Activated naive CD4-positive, alpha-beta T cell treated with anti-CD3 and anti-CD28 coated beads, Interleukin-2, amount 50 U/mL, for 72 hours (primary cell): ENCODE measurements at places on chromosomes 12 and 14.

- DNase-seq, result no peak
Observed at GRCh38 chr14:79856381-79856780, 354.9 kb downstream of the DIO2 start.

- no peak for DNase-seq
Observed at GRCh38 chr12:28879379-28879778, 269.7 kb upstream of the FAR2 start.

GRCh38 chr14:101838476-101838875 is 77.0 kb downstream of the PPP2R5C start:
- DNase-seq, result no peak

DNA sequence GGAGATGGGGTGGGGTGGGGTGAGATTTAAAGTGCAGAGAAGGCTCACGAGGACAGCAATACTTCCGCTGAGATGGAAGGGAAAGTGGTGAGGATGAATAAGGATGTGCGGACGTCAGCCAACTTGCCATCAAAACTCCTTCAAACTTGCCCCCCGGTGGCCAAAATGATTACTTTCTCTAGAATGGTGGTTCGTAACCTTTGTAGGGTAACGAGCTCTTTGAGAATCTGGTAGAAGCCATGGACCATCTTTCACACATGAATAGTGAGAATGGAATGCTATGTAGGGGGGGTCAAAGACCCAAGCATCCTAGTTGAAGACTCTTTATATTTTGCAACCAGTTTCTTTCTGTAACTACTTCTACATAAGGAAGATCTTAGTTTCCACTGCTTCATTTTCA is 245.9 kb upstream of the DDHD1 start:
- no peak for DNase-seq

- DNase-seq, result no peak
Observed at GRCh38 chr12:93855261-93855660, 178.1 kb downstream of the CRADD start.

DNA sequence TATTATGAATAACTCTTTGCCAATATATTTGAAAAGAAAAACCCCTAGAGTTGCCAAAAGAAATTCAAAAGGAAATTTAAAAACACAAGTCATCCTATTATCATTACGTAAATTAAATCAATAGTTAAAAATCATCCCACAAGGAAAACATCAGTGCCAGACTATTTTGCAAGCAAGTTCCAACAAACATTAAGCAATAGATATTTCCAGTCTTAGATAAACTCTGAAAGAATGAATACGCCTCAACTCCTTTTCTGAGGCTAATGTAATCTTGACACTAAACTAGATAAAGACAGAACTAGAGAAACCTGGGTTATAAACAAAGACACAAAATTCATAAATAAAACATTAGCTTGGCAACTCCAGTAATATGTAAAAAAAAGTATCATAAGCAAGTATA is 245.9 kb downstream of the FOXN3 start:
- DNase-seq, result no peak

- DNase-seq, result no peak
Observed at GRCh38 chr14:101490771-101491170, 70.5 kb upstream of the DIO3 start.

DNA sequence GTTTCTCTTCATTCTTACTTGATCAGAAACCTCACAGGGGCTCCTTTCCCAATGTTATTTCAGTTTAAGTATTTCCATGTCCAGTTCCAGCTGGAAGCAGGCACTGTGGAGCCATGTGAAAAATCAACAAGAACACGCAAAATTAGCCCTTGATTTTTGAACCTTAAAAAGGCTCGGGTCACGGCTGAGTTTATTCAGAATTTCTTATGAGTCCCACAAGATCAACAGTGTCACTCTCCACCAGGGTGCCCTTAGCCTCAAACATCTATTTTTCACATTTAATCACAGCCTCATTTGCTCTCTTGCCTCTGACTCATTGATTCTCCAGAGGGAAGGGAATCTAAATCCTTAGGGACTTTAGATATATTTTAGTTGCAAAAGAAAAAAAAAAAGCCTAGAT is 157.7 kb upstream of the AVPR1A start:
- DNase-seq, result no peak

GRCh38 chr12:130555628-130556485 is 160.2 kb downstream of the RIMBP2 start:
- no peak for DNase-seq

DNA sequence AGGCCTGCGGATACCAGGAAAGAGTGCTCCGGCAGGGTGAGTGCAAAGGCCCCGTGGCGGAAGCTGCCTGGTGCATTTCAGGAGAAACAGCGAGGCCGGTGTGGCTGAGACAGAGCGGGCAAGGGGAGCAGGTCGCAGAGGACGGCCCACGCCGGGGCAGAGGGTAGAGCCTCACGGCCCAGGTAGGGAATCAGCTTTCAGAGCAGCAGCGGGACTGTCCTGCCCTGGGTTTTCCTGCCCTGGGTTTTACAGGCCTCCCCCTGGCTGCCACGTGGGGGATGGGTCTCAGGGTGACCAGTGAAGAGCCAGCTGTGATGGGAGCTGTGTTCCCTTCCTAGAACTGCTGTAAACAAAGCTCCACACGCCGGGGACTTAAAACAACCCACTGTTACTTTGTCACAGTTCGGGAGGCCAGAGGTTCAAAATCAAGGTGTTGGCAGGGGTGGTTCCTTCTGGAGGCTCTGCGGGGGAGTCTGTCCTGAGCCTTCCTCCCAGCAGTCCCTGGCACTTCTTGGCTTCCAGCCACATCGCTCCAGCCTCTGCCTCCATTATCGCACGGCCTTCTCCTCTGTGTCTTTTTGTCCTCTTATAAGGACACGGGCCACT is 10.4 kb downstream of the NCOR2 start:
- no peak for DNase-seq

- no peak for DNase-seq
Observed at GRCh38 chr14:76954394-76955190, 73.9 kb downstream of the IRF2BPL start.

DNA sequence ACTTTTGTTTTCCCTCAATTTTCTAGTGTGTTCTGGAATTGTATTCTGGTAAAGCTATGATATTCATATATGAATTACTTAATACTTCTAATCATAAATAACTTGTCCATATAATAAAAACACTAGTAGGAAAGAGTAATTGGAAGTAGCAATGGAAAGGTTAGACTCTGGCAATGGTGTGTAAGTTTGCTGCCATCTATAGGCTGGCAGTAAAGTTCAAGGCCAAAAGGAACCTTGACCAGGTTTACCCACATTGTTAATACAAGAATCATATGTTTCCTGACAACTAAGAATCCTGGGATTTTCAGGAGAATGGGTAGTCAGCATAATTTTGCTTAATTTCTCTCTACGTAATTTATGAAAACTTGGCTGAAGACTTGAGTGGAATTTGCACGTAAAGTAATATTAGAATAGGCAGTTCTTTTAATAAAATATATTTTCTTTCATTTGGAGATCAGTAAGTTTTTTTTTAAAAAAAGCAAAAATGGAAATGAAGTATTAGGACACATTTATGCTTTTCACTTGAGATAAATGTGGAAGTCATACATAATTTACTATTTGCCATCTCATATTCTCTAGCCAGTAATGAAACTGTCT is 926.7 kb downstream of the GALC start:
- no peak for DNase-seq

- DNase-seq, result no peak
Observed at GRCh38 chr14:87944987-87945604, 47.9 kb downstream of the GALC start.

- no peak for DNase-seq
Observed at GRCh38 chr14:102914474-102915291, 7.8 kb upstream of the AMN start.

- DNase-seq, result no peak
Observed at GRCh38 chr14:48710133-48710532, 876.0 kb downstream of the RPS29 start.

DNA sequence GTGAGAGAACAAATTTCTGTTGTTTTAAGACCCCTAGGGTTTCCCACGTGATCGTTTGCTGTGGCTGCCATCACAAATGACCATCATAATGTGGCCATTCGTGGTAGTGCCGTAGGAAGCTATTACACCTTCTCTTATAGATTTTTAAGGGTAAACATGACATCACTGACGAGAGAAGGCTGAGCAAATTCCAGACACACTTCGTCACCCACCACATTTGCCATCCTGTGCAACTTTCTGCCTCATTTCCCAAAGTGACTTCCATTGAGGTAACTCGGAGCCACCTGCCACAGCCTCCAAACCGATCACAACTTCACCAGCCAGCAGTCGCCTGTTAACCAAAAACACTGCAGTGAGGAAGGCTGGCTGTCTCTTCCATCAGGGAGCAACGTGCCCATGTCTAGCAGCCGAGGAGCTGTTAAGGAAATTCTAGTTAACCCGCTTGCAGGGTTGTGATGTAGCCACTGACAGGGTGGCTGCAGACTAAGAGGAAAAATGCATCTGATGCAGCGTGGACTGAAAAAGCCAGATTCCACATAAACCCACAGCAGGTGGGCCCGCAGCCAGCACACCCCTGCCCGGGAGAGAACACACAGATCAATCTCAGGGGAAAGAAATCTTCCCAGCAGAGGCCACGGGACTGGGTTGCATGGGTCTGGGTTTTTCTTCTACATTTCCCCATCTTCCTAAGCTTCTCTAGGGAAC is 44.6 kb downstream of the CCDC85C start:
- no peak for DNase-seq

DNA sequence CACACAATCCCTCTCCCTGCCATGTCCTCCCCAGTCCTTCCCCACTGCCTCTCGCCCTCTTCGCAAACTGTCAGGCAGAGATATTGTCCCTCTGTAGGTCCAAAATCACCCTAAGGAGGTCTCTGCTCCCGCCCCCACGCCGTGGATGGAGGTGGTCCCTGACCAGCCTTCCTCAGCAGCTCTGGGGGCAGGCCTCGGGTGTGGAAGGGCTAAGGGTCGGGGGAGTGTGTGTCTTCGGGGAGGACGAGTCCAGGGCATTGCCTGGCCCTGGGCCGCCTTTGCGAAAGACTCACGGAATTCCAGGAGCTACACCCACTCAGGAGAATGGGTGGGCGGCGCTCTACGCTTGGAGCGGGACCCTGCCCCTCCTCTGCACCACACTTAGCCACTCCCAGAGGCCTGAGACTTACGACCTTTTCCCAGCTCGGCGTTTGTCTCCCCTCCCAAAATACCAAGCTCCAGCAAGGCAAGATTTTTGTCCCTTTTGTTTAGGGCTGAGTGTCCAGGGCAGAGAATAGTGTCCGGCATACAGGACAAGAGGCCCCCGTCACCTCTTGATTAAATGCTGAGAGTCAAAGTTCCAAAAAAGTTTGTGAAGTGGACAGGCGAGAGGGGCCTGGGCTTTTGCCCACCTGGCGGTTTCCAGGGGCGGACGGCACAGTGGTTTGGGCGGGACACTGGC is 881 bp downstream of the PYGL start:
- DNase-seq, result peak; percentile 7

DNA sequence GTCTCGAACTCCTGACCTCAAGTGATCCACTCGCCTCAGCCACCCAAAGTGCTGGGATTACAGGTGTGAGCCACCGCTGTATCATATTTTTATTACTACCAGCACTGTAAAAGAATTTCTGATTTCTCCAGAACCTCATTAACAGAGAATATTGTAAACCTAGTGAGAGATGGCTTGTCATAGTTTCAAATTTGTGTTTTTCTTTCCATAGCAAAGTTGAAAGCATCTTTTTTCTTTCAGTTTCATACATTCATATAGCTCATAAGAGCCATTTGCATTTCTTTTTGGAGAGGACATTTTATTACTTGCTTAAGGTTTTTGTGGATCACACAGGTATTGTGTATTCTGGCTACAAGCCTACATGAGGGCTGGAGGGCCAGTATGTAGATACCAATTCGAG is 58.0 kb downstream of the MIS18BP1 start:
- no peak for DNase-seq

DNA sequence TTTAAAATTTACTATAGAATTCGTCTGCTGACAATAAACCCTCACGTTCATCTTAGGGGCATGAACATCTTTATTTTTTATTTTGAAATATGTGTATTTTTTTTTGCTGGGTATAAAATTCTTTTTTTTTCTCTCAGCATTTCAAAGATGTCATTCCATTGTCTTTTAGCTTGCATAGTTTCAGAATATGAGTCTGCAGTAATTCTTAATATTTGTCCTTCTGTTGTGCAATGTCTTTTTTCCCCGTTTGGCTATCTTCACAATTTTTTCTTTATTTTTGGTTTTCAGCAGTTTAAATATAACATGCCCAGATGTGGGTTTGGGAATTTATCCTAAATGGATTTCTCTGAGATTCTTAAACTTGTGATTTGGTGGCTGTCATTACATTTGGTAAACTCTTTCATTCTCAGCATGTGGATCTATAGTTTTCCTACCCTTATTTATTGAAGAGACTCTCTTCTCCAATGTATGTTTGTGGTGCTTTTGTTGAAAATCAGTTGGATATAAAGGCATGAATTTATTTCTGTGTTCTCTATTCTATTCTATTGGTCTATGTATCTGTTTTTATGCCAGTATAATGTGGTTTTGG is 37.8 kb upstream of the PLBD1 start:
- DNase-seq, result no peak

DNA sequence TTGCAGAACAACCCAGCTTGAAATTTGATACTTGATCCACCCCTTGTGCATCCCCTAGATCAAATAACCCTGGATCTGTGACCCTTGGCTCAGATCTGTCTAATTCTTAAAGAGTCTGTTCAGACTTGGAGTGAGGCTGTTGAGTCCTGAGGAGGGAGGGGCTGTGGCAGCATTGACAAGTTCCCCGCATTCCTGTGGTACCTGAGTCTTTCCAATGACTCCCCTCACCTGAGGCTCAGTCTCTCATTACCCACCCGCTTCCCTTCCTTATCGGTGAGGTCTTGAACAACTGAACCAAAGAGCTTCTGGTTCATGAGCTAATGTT is 16.1 kb upstream of the HDAC7 start:
- no peak for DNase-seq

DNA sequence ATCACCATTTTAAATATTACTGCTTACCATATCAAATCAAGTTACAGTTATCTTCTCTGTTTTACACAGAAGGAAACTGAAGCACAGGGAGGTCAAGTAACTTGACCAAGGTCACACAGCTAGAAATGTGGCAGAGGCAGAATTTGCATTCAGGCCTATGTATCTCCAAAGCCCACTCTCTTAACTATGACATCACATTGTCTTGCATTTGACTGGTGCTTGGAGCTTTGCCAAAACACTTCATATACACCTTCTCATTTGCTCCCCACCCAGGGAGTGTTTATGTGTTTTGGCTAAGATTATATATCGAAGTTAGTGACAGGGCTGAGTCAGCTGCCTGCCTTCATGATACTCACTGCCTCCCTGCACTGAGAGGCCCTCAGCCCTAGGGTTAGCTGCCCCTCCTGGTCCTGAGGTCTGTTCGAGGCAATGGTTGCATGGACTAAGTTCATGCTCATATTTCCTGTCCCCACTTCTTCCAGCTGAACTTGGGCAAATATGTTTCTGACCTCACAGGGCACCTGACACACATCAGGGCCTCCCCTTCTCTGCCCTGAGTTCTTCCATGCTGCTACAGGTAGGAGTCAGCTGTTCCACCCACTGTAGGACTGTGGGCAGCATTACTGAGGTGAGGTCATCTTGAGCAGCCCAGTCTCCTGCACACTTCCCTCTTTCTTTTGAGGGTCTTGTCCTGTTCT is 1.8 kb downstream of the GALNT6 start:
- DNase-seq, result no peak

- no peak for DNase-seq
Observed at GRCh38 chr12:29082522-29082921, 66.6 kb upstream of the FAR2 start.

GRCh38 chr14:50010752-50011151 is 105.6 kb downstream of the VCPKMT start:
- DNase-seq, result no peak
